Hematopoietic multipotent progenitor cell treated with erythropoietin and hydrocortisone succinate and interleukin-3 and kit ligand, for 15 days (in vitro differentiated cells): ENCODE measurements at places on chromosomes 6 and 20.

GRCh38 chr6:108359901-108360882, 65.3 kb downstream of the AFG1L start:
- peak; percentile 52 for DNase-seq

DNA sequence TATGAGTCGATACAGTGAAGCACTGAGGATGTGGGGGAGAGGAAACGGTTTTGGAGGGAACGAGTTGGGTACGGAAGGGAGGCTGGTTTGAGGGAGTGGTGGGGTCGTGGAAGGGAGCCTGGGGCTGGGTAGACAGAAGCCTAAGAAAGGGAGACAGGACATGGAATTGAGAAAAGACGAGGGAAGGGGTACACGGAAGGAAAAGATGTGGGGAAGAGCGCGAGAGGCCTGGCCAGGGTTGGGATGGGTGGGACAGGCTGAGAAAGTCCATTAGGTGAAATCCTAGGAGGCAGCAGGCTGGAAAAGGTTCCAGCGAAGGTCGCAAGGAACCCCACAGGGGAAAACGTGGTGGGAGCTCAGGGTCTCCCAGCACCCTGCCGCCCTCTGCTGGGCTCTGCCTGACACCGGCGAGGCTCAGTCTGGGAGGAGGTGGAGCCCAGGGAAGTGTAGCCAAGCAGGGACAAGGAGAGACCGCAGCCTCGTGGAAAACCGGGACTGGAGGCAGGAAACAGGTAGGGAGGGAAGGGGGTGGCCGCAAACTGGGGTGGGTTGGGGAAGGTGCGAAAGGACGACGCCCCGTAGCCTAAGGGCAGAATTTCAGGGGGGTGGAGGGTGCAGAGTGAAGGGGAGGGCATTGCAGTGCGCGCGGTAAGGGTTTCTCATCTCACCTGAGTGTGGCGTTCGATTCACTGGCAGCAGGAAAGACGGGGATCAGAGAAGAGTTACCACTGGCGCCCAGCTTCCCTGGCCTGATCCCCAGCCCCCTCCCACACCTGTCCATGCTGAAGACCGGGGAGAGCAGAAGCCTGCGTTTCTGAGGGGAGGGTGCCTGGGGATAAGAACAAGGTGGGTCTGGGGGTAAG, 4.3 kb downstream of the GABBR1 start:
- DNase-seq: no peak

GRCh38 chr6:138017166-138017757, 90.0 kb downstream of the PERP start:
- DNase-seq: no peak

DNA sequence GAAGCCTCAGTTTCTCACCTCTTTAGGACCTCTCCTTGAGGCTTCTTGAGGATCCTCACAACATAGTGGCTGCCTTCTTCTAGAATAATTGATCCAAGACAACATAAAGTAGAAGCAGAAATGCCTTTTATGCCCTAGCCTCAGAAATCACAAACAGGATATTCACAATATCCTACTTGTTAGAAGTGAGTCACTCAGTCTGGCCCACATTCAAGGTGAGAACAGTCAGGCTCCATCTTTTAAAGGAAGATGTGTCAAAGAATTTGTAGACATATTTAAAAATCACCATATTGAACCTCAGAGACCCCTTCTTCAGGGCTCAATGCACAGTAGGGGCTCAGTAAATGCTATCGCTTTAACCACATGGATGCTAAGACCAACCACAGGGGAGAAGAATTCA, 20.8 kb upstream of the FAM83D start:
- no peak for DNase-seq

DNA sequence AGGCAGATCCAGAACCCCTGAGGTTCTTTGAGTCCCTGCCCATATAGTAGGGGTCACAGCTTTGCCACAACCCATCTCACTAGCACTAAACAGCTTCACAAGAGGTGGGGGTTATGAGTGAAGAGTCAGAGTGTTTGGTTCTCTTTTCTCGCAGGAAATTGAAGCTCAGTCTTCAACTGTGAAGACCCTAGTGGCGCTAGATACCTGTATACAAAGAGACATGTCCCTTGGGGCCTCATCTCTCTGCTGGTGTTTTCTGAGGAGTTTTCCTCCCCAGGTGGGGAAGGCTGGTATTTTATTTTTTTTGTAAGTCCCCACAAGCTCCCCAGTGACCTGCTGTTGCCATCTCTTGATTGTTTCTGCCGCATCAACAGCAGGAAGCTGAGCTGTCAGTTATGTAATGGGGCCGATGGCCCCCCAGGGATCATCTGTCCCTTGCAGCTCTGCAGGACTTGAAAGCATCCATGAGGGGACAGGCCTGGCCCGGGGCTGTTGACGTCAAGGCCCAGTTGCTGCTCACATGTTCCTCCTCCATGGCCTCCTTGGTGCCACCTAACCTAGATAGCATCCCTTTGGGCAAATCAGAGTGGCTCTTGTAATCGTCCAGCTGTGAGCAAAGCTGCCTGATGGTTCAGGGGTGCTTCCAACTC, 23.1 kb downstream of the STK35 start:
- no peak for DNase-seq

DNA sequence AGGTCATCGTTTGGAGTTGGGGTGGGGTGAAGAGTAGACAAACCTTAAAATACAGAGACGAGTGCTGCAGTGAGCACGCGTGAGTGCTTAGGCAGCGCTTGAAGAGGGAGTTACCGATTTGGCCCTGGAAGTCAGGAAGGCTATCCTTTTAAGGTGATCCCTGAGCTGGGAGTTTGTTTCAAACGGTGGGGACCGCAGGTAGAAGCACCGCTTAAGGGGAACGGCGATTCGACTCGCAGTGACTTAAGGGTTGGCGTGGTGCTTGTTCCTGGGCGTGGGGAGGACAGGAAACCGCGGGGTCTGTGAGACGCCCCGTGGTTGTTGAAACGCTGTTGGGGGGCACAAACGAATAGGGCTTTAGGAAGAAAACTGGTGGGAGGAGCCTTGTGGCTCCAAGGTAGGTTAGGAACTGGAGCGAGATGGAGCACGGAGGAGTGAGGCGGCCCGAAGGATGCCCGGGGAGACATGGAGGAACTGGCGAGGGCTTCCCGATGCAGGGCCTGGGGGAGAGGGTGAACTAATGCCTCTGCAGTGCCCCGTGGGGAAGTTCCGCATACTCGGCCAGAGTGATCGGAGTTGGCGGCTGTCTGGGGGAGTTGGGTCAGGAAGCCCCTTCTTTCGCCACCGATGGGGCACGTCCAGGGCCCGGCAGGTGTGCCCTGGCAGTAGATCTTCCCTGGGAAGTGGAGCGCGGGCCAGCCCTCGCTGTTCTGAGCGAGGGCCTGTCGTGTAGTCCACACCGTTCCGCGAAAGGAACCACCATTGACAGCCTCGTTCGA, 1.3 kb upstream of the CDYL start:
- peak; percentile 30 for DNase-seq

DNA sequence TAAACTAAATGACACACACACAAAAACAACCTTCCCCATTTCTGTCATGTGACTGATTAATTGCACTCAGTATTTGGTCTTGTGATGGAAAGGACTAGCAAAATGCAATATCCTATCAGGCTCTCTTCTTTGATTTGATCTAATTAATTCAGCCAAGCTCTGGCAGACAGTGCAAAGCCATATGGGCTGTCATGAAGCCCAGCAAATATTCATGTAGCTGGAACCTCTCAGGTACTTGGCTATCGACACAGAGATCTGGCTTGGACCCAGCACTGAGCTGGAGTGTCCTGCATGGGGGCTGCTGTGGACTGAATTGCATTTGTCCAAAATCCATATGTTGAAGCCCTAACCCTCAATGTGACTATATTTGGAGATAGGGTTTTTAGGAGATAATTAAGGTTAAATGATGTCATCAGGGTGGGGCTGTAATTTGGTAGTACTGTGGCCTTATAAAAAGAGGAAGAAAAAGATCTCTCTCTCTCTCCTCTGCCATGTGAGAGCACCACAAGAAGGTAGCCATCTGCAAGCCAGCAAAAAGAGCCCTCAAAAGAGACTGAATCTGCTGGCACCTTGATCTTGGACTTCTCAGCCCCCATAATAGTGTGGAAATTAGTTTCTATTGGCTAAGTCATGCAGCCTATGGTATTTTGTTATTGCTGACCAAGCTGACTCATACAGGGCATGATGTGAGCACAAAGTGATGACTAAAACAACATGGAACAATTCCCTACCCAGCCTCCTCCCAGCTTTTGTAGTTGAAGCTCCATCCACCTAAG, 77.1 kb downstream of the STMND1 start:
- DNase-seq: no peak
